ENCODE measurements at places on chromosomes 4 and X.
A peak's percentile ranks its signal among the peaks of the same experiment; 100 is the strongest.

GRCh38 chr4:53055274-53055673 is 193.2 kb downstream of the RASL11B start:
- DNase-seq, result no peak

GRCh38 chrX:69277369-69277990 is 112.2 kb upstream of the PJA1 start:
- no peak for DNase-seq

DNA sequence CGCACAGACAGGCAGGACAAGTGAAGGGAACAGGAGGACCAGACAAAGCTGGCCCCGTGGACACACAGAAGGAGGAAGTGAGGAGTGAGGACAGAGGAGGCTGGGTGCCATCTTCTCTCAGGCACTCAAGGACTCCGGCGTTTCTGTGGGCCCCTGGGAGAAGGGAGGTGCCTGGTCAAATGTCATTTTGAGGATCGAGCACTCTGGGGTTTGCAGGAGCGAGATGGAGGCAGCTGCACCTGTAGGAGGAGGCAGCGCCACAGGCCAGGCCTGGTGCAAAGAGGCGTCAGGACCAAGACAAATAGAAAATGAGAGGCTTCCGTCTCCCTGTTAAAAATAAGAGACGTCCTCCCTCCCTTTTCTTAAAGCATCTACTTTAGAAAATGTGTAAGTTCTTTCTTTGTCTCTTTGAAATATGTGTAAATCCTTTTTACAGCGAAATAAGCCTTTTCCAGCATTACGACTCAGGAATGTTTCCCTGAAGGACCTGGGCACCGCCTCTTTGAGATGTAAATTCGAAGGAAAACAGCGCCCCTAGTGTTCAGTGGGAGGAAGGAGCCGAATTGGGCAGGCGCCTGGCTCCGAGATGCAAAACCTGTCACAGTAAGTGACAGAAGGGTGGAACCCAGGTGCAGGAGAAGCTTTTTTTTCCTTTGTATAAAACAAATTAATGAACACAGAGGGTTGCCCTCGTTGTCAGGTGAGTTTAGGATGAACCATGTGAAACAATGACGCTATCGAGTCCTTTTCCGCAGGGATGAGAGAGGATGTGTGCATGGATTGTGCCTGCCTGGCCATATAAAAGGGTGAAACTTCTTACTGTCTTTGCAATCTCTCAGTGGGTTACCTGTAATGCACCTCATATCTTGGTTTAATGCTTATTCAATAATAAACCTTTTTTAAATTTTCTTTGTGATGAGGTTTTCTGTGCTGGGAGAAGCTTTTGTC is 1.4 kb upstream of the C4orf50 start:
- DNase-seq, result no peak

DNA sequence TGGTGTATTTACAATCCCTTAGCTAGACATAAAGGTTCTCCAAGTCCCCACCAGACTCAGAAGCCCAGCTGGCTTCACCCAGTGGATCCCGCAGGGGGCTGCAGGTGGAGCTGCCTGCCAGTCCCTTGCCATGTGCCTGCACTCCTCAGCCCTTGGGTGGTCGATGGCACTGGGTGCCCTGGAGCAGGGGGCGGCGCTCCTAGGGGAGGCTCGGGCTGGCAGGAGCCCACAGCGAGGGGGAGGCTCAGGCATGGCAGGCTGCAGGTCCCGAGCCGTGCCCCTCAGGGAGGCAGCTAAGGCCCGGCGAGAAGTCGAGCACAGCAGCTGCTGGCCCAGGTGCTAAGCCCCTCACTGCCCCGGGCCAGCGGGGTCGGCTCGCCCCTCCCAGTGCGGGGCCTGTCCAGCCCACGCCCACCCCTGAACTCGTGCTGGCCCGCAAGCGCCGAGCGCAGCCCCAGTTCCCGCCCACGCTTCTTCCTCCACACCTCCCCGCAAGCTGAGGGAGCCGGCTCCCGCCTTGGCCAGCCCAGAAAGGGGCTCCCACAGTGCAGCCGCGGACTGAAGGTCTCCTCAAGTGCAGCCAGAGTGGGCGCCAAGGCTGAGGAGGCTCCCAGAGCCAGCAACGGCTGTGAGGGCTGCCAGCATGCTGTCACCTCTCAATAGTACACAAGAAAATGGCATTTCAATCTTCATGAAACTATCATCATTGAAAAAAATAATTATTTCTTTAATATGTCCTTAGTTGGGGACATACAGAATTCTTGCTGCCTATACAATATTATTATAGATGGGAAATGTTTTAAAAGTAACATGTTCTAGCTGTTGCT is 189.1 kb downstream of the SLC7A11 start:
- DNase-seq, result no peak

- DNase-seq, result no peak
These were observed 297.6 kb downstream of the IDS start for GRCh38 chrX:149207518-149207917.

- DNase-seq, result no peak
These were observed 369.5 kb downstream of the UBE2NL start for GRCh38 chrX:144253356-144253755.

DNA sequence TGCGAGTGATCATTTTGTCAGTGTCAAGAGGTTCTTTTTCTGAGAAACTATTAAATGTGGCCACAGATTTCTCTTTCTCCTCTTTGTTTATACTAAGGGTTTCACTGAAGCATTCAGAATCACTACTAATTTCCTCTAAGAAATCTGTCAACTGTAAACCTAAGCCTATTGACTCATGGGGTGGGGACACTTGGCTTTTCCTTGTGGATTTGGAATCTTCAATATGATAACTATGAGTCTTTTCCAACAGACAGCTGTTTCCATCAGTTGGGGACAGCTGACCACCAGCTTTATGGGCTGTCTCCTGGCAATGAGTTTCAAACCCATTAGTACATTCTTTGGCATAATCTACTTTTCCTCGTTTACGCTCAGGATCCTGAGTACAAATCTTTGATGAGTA is 13.8 kb downstream of the PGRMC1 start:
- DNase-seq, result no peak

GRCh38 chr4:57044996-57045395 is 65.2 kb downstream of the IGFBP7 start:
- no peak for DNase-seq

DNA sequence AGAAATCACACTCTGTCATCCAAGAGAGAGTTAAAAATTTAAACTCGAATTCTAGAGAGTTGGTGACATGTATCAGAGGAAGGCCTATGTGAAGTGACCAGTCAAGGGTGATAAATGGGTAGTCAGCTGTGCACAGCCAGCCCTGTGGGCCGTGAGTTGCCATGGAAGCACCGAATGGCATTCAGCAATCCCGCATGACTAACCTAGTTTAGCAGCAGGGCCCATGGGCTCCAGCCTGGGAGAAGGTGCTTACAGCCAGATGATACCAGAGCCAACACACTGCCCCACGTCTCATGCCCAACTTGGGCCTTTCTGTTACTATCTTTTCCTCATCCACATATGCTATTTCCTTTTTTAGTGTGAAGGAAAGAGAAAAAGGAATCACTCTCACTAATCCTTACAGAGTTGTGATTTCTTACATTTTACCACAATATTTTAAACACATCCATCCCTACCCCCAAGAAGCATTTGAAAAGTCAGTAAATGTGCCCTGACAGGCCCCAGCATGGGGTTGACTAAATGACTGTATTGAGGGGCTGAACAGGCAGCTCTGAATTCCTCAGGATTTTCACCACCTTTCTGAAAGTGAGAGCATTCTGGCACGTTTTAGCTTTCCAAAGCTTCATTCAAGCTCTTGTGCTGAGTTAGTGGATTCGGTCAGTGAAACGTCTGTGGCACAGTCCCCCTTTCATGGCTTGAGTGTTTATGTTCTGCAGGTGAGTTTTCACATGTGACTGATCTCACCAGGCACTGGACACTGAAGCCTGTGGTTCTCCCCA is 104.2 kb downstream of the AFF1 start:
- DNase-seq, result peak; percentile 60

DNA sequence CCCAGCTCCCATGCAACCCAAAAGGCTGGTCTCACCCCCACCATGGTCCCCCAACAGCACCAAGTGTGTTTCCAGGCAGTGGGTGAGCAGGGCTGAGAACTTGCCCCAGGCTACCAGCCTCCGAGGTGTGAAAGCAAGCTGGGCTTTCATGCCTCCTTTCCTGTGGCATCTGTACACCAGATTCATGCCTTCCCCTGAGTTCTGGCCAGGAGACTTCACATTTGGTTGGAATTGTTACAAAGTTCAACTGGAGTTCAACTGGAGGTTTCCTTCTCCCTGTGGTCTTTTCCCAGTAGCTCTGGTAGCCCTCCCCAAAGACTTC is 77.6 kb upstream of the RAB40AL start:
- DNase-seq, result no peak

GRCh38 chr4:123615901-123616300 is 219.3 kb downstream of the SPRY1 start:
- no peak for DNase-seq

DNA sequence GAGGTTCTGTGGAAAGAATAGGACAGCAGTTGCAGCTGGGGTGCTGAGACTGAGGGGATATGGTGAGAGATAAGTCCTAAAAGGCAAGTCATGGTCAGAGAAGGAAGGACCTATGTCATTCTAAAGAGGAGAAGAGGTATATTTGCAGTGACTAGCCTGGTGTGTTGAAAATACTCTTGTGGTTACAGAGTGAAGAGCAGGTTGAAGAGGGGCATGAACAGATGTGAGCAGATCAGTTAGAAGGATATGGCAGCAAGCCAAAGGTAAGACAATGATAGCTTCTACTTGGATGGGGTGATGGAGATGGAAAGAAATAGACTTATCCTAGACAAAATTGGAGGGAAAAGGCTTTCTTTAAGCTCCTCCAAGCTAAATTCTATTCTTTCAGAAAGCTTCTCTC is 469.8 kb upstream of the CPEB2 start:
- DNase-seq, result no peak

GRCh38 chr4:152525878-152526277 is 10.0 kb downstream of the FBXW7 start:
- no peak for DNase-seq

DNA sequence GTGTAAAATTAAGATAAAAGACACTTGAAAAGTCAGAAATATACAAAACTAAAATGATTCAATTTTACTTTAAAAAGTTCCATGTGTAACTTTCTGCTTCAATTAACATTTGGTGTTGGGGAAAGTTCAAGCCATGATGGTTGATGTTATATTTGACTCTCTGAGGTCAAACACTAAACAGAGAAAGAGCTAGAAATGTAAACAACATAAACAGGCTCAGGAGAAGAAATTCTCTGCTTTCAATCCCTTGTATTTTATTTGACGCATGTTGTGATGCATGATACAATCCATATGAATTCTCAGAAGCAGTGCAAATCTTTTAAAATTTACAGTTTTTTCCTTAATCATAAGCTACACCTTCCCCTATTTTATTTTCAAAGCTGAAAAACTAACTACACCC is 822.4 kb downstream of the PCDH18 start:
- DNase-seq, result no peak

GRCh38 chrX:139802048-139802447 is 94.1 kb upstream of the MCF2 start:
- DNase-seq, result no peak

DNA sequence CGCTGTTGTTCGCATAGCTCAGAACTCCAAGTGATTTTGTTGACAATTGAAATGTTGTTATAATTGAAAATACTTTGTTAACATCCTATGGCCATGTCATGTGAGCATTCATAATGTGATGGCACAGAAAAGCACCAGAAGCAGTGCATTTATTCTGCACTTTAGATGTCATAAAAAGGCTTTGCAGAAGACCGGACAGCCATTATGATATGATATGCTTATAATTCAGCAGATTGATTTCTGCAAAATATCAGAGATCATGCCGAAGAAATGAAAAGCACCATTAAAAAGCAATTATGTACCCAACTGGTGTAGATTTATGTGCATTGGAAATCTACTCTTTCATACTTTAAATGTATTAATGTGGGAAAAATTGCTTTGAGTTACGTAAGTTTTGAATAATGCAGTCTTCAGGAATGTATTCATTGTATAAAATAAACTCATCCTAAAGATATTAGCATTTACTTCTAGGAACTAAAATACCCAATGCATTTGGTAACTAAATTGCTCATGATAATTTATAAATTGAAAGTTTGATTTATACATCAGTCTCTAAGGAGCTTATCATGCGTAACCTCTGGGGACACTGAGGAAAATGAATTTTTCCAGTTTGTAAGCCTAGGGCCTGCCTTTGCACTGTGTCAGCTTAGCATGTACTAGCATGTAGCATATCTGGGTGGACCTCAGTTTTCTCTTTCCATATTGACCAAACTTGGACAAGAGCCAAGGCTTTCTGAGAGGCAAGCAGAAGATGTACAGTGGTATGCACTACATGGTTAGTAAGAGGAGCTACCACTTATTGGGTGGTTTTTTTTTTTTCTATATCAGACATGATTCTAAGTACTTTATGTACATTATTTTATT is 43.6 kb downstream of the TLR10 start:
- DNase-seq, result no peak

DNA sequence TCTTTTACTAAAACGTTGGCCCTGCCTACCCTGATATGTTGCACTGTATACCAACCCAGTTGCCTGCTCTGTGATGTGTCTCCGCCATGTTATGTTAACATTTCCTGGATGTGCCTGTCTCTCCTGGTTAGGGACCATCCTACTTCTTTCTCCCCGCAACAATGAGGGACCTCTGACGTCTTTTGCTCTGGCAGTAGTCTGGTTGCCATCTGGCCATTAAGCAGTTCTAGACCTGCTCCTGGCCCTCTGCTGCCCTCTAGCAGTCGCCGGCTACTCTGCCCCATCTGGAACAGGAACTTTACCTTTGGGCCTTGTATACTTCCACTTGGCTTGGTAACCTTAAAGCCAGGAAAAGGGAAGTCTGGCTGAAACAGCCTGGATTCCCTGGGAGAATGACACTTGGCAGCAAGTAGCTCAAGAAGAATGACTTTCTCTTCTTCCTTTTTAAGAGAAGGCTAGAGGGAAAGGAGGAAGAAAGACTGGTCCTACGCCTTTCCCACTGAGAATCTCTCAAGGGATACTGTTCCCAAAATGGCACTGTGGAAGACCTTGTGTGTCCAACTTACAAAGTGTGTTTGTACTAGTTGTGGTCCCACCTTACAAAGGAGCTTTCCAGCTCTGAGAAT is 63.5 kb downstream of the GPC3 start:
- no peak for DNase-seq

- DNase-seq, result no peak
These were observed 49.5 kb upstream of the IBSP start for GRCh38 chr4:87749883-87750282.

DNA sequence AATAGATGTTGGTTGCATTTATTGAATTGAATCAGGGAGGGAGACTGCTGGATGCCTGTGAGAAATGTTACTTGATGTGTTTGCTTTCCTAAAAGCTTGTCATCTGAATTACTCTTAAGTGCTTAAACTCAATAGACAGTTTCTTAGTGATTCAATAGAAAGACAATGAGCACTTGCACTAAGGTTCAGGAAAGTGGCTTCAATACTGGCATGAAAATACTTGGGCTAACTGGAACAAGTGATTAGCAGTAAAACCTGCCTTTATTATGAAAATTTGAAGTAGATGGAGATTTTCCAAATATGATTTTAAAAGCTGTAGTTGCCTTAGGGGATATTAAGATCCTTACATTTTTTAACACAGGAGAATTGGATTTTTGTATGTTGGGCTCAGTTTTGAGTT is 123.3 kb downstream of the RNF150 start:
- DNase-seq, result no peak

- no peak for DNase-seq
These were observed 644 bp upstream of the EBP start for GRCh38 chrX:48520976-48521352.

- DNase-seq, result no peak
These were observed 20.8 kb upstream of the CEP135 start for GRCh38 chr4:55927803-55928437.
